Suppressor macrophage treated with lipopolysaccharide for 4 hours (primary cell): ENCODE measurements at places on chromosomes 7 and 10.

DNA sequence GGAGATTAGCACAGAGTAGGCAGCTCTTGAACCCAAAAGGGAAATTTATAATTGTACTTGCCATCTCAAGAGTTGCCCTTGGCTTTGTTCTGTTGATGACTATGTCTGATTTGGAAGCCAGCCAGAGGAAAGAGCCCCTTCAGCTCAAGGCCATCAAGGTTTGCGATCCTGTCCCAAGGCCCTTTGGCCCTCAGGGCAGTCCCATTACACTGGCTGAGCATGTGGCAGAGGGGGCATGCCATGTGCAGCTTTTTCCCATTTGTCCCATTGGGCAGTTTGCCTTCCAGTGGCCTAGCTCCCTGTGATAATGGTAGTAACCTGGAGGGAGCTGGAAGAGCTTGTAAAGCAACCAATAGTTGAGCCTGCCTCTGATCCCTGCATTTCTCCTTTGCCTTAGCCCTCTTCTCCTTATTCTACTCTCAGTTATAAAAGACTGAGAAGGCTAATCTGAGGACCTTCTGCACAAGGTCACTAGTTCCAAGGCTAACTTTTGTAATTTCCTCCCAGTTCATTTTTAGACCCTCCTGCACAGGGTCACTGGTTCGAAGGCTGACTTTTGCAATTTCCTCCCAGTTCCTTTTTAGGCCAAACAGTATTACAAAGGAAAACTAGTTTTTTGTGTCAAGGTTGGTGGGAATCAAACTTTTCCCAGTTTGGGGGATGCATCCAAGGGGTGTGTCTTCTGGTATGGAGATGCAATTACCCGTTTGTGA is 31.0 kb upstream of the ARHGAP12 start:
- no peak for DNase-seq

DNA sequence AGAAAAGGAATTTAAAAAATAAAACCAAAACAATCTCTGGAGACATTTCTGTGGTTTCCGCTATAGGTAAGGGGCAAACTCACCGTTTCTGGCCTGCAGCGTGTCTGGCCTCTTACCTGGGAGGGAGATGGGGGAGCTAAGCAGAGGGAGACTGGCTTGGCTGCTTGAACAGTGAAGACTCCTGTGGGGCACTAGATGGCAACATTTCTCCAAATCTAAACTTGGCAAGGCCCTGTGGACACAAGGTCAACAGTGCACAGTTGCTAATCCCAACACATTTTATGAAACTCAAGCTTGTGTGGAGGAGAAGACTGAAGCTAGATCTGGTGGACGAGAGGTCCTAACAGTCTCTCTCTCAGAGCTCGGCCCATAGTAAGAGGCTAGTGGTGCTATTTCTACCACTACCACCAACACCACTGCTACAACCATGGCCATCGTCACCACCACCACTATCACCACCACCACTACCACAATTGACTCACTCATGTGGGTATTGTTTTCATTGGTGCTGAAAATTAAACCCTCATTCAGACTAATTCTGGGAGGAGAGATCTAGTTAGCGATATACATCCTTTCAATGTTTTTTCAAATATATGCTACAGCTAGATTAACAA is 28.4 kb upstream of the CDHR3 start:
- DNase-seq, result peak; percentile 3

GRCh38 chr7:150898475-150899011 is 46.2 kb downstream of the AOC1 start:
- DNase-seq, result peak; percentile 74

DNA sequence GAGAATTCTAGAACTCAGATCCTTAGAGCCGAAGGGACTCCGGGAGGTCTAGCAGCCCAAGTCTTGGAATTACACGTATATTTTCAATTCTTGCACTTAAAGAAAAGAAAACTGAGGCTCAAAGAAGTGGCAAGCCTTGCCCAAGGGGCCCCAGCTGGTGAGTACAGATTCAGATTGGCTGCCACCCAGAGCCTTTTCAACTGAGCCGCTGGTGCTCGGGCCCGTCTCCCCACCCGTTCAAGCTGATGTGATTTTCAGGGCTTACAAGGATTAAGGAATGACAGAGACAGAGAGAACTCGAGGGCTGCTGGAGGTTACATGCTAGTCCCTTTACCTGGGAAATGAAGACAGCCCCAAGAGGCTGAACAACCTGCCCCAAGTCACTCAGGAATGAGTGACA is 117.8 kb downstream of the ABLIM1 start:
- DNase-seq, result no peak

DNA sequence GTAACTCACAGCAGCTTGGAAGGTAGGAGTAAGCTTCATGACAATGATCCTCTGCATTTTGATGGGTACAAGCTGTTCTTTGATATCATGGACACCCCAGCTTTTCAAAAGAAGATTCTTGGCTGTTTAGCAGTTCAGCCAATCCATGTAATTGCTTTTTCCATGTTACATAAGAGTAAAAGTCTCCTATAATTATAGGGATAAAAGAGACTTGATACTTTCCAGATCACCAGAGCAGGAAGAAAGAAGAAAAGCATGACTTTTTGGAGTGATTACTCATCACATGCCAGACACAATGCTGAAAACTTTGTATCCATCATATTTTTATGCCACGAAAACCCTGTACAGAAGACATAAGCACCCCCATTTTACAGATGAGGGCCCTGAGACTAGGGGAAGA is 1049.7 kb downstream of the NRG3 start:
- DNase-seq, result no peak

- peak; percentile 7 for DNase-seq
Measured at GRCh38 chr7:134888141-134888740, 98.1 kb upstream of the AGBL3 start.
